ENCODE measurements at places on chromosomes 1 and 21.

DNA sequence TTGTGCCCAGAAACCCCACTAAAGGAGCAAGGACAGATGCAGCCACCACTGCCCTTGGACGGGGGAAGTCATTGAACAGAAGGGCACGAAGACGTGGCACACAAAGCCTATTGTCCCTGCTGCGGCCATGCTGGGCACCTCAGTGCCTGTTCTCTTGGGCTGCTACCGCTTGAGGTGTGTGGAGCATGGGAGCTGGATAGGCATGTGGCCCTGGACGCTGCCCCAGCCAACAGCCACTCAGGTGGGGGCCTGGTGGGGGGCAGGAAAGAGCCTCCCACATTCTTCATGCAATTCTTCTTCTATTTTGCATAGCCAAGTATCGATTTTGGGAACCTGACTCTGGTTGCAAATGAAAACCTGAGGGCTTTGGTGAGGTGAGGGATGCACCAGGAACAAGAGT is 337.2 kb downstream of the RPS6KC1 start:
- no peak for DNase-seq

DNA sequence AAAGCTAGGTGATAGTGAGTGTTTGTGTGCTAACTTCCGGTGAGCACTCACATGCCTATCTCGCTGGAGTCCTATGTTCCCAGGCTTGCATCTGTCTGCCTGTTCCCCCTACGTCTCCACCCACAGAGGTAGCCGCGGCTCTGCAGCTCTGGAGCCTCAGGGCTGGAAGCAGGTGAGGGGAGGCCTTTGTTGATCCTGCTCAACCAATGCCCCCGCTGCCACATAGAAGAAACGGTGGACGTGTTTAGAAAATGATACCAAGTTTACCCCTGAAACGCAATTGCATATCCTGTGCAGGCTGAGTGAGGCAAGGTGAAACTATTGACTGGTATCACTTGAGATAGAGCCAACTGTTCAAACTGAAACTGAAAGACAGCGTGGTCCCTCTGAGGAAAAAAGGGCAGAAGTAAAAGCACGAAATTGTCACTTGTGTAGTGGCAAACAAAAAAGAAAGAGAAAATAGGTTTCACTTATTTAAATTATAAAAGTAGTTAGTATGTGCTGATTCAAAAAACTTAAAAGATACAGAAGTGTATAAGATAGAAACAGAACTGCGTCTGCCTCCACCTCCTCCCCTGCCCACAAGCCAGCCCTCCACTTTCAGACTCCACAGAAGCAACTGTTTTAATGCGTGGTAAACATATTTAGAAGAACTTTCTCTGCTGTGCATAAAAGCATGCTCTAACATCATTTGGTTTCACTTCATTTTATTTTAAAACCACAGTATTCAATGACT is 38.6 kb upstream of the ETS2 start:
- peak; percentile 20 for DNase-seq

- DNase-seq, result no peak
These were observed 1.2 kb downstream of the KHDRBS1 start for GRCh38 chr1:32014948-32015273.

DNA sequence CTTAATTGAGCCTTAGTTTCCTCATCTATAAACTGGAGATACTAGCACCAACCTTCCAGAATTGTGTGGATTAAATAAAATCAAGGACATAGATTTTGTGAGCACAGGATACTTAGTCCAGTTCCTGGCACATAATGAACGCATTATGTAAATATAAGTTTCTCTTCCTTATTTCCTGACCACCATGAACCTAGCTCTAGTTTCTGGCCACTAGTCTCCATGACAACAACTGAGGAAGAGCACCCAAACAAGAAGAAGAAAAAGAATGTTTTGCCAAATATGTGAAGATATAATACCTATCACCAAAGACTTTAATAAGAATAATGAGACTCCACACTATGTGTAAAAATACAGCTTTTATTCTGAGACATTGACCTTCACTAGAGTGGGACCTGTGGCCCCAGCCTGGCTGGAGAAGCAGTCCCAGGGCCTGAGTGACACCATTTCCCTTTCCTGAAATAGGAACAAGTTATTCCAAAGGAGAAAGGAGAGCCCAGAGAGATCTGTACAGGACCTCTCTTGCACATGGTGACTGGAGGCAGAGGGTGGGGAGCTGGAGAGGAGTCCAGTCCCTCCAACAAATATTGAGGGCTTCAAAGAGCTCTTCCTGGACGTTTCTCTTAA is 940 bp upstream of the USF1 start:
- DNase-seq, result no peak

DNA sequence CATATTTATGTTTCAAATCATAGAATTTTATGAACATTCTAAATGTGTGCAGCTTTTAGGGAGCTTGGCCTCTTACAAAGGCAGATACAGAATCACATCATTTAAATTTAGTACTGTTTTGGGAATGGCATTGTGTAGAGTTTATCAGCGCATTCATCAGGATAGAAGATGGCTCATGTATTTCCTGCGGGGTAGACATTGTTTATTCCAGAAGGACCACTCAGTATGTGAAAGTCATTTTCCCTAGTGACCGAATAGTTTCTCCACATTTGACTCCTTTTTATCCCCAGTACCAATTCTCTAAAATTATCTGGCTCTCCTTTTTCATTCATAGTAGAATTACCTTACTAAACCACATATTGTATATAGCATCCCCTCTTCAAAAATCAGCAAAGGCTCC is 981.9 kb upstream of the ADGRL4 start:
- no peak for DNase-seq

DNA sequence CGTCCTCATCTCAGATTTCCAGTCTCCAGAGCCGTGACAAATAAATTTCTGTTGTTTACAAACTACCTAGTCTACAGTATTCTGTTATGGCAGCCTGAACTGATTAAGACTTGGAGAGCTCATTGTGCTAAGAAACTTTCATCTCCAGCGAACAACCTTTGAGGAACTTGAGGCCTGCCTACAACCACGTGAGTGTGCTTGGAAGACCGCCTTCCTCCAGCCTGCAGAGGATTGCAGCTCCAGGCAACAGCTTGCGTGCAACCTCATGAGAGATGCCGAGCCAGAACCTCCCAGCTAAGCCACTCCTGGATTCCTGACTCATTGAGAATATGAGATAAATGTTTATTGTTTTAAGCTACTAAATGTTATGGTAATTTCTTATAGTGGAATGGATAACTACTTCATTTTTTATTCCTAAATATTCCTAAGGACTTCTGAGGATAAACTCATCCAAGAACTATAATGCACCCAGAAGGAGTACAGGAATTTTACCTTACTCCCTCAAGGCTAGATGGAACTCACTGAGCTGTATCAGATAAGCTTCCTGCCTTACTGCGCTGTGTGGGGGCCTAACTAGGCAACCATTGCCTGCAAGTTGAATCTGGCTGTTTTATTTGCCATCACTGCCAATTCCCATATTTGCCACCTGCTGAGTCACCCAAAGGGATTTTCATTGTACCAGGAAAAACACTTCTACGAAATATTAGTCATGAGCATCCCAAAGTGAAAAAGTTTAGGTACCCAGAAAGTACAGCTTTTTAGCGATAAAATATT is 17.6 kb downstream of the FAM177B start:
- no peak for DNase-seq

DNA sequence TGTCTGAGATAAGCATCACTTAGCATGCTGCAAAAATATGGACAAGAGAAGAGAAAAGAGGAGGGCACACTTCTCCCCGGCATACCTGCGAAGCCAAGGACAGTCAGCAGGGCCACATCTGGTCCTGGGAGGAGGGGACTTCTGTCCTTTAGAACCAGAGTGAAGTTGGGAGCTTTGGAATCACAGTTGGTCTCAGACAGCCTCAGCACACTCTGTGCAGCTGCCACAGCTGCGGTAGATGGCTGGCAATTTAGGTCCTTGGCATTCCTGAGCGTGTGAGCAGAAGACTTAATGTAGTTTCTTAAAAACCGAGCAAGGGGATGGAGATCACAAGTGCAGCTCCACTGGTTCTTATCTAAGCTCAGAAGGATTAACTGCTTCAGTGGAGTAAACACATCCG is 32.3 kb downstream of the LRRC53 start:
- DNase-seq, result no peak

- DNase-seq, result no peak
These were observed 136.8 kb upstream of the SGIP1 start for GRCh38 chr1:66397192-66397591.

GRCh38 chr1:230861970-230862595 is 6.2 kb downstream of the C1orf198 start:
- DNase-seq, result no peak

GRCh38 chr1:58611861-58612385 is 34.9 kb upstream of the TACSTD2 start:
- no peak for DNase-seq

DNA sequence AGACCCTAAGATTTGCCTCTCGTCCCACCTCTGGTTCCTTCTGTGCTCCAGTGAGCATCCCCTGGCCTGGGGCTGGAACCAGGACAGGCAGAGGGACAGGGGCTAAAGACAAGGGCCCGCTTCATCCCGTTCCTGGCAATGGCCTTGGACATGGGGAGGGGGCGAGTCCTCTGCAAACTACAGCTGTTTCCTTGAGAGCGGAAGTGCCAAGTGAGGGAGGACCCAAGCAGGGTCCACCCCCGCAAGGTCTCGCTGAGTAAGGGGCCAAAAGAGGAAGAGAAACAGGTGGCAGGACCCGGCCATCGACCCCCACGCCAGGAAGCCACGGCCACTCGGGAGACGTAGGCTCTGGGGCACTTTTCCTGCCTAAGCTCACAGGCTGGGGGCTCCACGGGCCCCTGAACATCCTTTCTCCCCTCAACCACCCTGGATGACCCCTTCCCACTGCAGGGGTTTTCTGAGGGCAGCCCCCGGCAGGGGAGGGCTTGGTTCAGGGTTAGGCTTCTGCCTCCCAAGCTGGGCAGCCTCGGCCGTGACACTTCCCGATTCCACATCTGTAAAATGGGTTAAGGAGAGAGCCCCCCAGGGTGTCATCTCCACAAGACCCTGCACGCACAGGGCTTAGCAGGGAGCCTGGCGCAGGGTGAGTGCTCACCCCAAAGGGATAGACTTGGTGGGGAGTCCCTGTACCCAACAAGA is 17.9 kb upstream of the PLEKHG5 start:
- no peak for DNase-seq

GRCh38 chr1:42006836-42007235 is 88.1 kb upstream of the HIVEP3 start:
- DNase-seq, result no peak

GRCh38 chr1:56782773-56783172 is 36.4 kb downstream of the FYB2 start:
- no peak for DNase-seq

- DNase-seq, result no peak
These were observed 9.3 kb downstream of the TMCC2 start for GRCh38 chr1:205236951-205237475.

DNA sequence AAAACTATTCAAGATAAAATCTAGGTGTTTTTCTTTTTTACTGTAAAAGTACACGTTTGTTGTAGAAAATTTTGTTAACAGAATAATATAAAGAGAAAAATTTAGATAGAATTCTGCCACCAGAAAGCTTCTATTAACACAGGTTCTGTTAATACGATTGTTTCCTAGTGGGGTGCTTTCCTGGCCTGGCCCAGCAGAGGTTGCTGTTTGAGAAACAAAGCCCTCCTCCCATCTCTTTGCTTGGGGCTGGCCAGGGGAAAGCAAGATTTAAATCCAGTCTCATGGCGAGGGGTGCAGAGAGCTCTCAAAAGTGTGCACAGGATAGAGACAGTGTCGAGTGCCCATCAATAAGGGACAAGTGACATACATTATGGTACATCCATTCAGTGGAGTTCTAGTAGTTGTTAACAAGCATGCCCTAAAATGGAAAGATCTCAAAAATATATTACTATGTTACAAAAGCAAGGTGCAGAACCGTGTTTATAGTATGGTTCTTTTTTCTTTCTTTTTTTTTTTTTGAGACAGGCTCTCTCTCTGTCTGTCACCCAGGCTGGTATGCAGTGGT is 14.6 kb upstream of the ACBD3 start:
- DNase-seq, result no peak

DNA sequence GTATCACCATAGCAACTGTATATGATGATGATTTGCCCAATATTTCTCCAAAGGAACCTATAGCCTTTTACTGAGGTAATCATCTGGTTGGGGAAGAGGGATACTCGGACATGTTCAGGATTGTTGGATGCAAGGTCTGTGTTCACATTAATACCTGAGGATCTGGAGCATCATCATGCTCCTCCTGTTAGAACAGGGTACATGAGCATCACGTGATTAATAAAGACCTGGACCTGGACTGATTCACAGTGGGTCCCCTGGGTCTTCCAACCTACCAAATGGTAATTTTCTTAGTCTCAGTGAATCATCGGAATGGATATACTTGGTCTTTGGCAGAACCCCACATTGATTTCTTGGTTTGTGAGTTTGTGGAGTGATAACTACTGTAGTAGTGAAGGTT is 45.6 kb upstream of the ZBTB18 start:
- no peak for DNase-seq

GRCh38 chr1:14498839-14499238 is 99.6 kb upstream of the KAZN start:
- no peak for DNase-seq

All from stimulated activated CD8-positive, alpha-beta memory T cell treated with anti-CD3 and anti-CD28 coated beads, Interleukin-7, amount 100 ng/mL, for 24 hours (primary cell).